Activated naive CD4-positive, alpha-beta T cell treated with anti-CD3 and anti-CD28 coated beads, Interleukin-2, amount 10 ng/mL, durations not matched to agents 7 days and 5 days (primary cell): ENCODE measurements at places on chromosomes 3 and 15.
A peak's percentile ranks its signal among the peaks of the same experiment; 100 is the strongest.

DNA sequence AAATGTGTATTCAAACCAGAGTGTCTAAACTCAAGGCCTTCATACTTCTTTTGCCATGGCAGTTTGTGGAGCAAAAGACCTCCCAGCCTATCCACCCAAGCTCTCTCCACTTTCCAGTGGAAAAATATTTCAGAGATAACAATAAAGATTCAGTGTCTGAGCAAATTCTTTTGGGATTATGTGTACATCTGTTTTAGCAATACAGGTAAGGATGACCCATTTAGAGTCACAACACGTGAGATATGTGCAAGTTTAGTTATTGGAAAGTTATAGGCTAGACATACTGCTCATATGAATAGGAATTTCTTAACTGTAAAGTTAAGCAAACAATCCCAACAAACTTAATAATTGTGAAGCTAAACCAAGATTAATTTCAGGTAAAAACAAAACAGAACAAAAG lies 174.5 kb upstream of the LRIG1 start:
- no peak for DNase-seq

DNA sequence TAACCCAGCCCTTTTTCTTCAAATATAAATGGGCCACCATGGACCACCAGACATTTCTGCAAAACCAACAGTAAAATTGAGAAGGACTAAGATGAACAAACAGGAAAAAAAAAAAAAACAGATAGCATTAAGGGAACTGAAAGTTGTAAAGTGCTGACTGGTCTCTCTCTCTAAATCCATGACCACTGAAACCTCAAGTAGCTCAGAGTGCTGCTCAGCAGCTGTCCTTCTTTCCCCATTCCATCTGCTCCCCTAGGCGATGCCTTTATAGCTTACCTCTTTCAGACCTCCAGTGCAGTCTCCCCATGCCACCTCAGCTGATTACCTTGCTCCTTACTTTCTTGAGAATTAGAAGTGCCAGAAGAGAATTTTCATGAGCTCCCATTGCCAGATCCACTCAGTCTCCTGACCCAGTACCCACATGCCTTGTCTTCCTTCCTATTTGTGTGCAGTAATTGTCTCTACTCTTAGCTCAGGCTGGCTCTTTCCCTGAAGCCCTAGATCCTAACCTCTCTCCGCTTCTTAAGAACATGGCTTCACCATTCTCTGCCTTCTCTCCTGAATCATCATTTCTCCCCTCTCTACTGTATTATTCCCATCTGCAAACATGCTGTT lies 23.9 kb upstream of the XIRP1 start:
- DNase-seq = no peak

- peak; percentile 30 for DNase-seq
Observed at GRCh38 chr3:132210476-132211346, 106.5 kb upstream of the ACP3 start.

DNA sequence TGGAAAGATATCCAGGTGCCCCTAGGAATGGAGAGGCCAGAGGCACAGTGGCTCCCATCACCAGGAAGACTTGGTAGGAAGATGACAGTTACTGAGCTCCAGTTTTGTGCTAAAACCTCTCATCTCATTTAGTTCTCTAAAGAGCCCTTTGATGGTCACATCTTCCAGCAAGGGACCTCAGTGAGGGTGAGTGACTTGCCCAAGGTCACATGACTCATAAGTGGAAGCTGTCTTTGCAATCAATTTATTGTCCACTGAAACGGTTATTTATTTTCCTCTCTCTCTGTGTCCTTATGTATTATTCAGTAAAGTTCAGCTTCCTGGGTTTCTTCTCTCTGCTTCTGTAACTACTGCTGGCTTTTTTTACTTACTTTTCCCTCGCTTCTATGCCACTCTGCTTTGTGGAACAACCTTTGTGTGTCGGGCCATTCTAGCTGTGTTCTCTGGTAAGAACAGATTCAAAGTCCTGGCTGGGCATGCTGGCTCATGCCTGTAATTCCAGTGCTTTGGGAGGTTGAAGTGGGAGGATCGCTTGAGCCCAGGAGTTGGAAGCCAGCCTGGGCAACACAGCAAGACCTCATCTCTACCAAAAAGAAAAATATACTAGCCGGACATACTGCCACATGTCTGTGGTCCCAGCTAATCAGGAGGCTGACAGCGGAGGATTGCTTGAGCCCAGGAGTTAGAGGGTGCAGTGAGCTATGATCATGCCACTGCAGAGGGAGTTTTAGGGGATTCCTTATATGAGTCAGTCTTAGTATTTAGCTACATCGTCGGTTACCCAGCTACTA lies 55.9 kb downstream of the PDIA5 start:
- DNase-seq = peak; percentile 5

- DNase-seq = no peak
Observed at GRCh38 chr15:66099950-66100671, 153.4 kb downstream of the MEGF11 start.

GRCh38 chr3:188524052-188524451 lies 370.1 kb downstream of the LPP start:
- no peak for DNase-seq

- no peak for DNase-seq
Observed at GRCh38 chr15:67077641-67078215, 12.3 kb downstream of the SMAD3 start.

DNA sequence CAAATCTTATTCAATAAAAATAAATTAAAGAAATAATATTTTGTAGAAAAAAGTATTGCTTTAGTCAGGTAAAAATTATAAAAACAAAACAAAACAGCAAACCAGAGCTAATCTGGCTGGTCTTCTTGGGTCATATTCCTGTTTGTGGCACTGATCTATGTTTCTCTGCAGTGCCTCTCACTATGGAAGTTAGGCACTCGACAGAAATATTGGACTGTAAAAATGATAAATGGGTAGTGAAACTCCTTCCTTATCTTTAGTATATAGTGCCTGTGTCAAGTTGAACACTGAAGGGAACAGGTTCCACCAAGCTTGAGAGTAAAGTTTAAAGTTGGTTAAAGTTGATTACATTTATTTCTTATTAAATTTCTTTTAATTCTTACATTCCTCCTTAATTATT lies 1195.6 kb upstream of the GBE1 start:
- no peak for DNase-seq

DNA sequence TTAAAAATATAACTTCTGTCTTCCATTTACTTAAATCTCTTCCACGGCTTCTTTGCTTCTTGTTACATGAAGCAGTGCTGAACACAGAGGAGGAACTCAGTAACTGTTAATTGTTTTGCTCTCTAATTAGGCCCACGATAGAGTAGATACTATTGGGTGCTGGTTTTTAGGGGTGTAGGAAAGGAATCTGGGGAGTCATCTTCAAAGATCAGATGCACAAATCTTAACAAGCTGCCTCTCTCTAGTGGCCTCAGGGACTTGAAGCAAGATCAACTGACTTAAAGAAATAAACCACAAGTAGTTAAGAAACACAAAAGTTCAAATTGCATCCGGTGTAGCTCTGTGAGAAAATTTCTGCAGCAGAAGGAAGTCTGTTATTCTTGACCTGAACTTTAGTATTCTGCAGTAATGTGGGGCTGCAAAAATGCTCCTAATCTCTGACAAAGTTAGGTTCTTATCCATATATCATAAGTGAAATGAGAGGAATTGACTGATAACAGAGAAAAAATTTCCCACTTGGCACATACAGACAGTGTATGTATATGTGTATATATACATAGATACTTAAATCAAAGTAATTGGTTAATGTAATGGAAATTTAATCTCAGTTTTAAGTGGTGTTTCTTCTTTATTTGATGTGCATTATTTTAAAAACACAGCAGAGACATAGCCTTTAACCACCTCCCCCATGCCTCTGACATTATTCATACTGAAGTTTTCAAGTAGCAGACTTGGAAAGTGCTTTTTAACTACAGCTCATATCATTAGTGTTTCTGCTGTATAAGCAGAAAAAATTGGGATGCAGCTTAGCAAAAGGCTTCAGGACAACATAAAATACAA lies 51.8 kb downstream of the CHST2 start:
- peak; percentile 28 for DNase-seq

- no peak for DNase-seq
Observed at GRCh38 chr3:89494734-89495133, 387.3 kb downstream of the EPHA3 start.

GRCh38 chr15:90644526-90644925 lies 72.6 kb upstream of the BLM start:
- no peak for DNase-seq

- no peak for DNase-seq
Observed at GRCh38 chr3:80000022-80000421, 232.2 kb upstream of the ROBO1 start.

GRCh38 chr15:75517233-75517632 lies 61.9 kb downstream of the PTPN9 start:
- DNase-seq = no peak

- no peak for DNase-seq
Observed at GRCh38 chr15:74621936-74622335, 6.3 kb downstream of the CLK3 start.

DNA sequence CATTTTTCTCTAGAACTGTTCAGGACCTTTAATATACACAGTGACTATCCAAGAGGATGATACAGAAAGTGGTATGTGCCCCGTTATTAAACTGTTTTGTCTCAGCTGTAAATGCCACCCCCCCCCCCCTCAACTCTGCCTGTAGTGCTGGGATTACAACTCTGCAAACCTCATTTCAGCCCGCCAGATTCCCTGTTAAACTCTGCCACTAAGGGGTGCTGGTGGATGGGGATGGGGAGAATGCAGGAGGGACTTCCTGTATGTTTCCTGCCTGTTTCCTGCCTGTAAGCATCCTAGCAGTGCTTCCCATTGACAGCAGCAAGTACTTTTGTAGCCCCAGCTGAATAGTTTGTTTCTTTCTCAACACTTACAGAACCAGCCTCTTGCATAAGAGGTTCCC lies 301.7 kb upstream of the RORA start:
- DNase-seq = no peak

DNA sequence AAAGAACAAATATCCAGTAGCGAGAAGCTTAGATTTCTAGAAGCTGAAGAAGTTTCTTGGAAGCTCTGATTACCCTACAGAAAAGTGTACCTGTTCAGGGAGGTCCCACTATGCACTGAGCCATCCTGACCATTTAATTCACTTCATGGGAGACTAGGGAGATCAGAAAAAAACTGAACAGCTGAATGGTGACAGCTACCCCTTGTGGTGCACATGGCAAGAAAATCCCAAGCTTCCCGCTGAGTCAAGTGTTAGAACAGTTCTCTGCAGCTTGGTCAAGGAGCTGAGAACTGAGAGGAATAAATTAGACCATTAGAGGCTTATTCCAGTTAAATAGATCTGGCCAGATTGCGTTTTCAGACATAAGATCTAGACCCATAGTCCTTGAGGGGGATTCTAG lies 197.2 kb upstream of the VEPH1 start:
- no peak for DNase-seq
